ENCODE measurements at places on chromosomes 5 and 9.
A peak's percentile ranks its signal among the peaks of the same experiment; 100 is the strongest.

- peak; percentile 77 for DNase-seq
Measured at GRCh38 chr5:141664733-141665461, 13.7 kb upstream of the FCHSD1 start.

DNA sequence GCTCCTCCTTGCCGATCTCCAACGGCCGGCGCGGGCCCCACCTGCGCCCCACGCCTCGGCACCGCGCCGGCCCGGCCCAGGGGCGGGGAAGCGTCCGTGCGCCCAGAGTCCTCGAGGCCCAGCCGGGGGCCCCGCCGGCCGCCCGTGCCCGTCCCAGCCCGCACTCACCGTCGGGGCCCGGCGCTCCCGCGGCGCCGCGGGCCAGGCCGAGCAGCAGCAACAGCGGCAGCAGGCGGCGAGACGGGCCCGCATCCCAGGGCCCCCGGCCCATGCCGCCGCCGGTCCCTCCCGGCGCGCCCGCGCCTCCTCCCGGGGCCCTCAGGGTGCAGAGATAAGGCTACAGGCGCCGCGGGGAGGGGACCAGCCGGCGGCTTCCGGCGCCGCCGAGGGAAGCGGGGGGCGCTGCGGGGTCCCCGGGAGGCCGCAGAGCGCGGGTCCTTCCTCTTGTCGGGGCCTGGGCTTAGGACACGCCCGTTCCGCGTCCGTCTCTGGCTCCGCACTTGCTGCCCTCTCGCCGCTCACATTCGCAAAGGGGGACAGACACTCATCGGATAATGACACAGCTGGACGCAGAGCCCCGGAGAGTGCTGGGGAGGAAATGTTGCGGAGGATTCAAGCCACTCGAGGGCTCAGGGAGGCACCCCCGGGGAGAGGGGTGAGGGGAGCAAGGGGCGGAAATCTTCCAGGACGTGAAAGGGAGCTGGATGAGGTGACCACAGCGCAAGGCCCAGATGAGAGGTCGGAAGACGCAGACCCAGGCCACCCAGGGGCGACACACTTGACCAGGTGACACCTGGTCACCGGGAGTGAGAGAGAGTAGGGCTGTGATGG, at the start of gene SUSD1:
TSS of gene SUSD1 (minus strand) at position 333 of the 831 bp plus-strand sequence. CDS start at position 271, 62 bp downstream.
- DNase-seq = peak; percentile 49

DNA sequence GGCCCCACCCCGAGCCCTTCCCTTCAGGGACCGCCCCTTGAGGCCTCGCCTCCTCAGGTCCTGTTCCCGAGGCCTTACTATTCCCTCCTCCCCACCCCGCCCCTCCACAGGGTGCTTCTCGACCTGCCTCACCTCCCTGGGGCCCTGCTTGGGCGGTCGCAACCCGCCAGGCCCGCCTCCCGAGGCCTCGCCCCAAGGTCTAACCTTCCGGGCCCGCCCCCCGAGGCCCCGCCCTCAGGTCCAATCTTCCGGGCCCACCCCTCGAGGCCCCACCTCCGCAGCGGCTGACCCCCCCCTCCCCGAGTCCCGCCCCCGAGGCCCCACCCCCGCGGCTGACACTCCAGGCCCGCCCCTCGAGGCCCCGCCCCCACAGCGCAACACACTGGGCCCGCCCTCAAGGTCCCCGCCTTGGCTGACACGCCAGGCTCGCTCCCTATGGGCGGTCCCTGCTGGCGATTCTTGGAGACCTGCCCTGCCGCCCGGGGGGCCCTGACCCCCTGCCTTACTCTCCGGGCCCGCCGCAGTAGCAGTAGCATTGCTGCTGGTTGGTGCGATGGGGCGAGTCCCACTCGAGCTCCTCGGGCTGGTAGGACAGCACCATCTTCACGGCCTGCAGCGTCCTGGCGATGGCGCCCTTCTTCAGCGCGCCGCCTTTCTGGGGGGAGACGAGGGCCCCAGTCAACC, 8.2 kb downstream of the PHF19 start:
- peak; percentile 94 for DNase-seq

GRCh38 chr5:140480310-140481014, 67.0 kb upstream of the EIF4EBP3 start:
- no peak for DNase-seq

DNA sequence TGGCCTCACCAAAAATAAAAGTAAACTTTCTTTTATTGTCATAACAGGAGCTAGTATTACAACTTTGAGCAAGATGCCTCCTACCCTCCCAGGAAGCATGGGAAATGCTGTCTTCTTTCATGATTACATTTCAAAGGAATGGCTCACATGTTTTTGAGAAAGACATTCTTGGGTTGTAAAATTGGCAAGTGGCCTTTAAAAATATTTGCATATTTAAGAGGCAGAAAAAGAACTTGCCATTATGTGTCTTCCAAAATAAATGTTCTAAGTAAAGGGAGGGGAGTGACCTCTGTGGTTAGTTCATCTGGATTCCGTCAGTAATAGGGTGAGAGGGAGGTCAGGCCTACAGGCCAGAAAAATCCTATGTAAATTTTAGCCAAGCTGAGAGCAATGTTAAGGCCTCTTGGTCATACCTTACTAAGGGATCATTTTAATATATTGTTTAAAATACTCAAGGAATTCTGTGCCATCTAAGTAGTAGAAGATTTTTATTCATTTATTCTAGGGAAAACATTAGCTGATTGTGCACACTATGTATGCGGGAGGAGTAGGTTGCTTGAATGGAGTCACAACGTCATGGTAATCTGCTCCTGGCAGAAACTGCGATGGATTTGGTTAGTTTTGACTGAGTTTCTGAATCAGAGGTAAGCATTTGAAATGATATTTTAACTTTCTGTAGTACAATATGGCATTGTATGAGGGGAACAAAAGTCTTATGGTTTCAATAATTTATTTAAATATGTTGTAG, 1485.7 kb upstream of the CDH9 start:
- DNase-seq = no peak

- DNase-seq = no peak
Measured at GRCh38 chr5:156188016-156188415, 138.9 kb upstream of the SGCD start.

- DNase-seq = no peak
Measured at GRCh38 chr5:127440831-127441230, 76.6 kb upstream of the PRRC1 start.

All from stimulated activated naive CD8-positive, alpha-beta T cell treated with anti-CD3 and anti-CD28 coated beads, Interleukin-15, amount 100 ng/mL, for 72 hours (primary cell).